ENCODE measurements at places on chromosomes 13 and 19.

DNA sequence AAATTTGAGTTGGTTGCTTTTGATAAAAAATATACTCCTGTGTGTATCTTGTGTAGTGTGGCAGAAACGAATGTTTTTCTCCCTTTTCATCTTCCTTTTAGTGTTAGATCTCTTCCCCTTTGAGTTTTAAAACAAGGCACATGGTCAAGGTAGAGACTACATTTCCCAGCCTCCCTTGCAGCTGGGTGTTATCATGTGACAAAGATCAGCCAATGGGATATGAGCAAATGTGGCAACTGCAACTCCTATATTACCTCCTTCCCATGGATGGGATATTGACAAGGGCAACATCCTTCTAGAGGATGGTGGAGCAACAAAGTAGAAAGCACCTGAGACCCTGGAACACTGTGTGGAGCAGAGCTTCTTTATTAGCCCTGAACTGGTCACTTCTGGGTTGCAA is 42.4 kb downstream of the ADGRE3 start:
- no peak for DNase-seq

DNA sequence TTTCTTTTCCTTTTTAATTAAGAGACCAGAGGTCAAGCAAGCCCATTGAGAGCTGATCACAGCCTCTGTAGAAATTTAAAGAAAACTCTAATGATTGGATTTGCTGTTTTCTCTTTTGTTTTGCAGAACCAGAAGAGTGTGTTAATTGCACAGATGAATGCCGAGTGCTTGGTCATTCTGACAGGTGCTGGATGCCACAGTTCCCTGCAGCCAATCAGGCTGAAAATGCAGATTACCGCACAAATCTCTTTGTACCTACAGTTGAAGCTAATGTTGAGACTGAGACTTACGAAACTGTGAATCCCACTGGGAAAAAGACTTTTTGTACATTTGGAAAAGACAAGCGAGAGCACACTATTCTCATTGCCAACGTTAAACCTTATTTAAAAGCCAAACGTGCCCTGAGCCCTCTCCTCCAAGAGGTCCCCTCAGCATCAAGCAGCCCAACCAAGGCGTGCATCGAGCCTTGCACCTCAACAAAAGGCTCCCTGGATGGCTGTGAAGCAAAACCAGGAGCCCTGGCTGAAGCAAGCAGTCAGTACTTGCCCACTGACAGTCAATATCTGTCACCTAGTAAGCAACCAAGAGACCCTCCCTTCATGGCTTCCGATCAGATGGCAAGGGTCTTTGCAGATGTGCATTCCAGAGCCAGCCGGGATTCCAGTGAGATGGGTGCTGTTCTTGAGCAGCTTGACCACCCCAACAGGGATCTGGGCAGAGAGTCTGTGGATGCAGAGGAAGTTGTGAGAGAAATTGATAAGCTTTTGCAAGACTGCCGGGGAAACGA is 93.1 kb downstream of the PCDH17 start:
- DNase-seq = no peak

GRCh38 chr13:20823071-20823470 is 49.3 kb upstream of the EEF1AKMT1 start:
- no peak for DNase-seq

DNA sequence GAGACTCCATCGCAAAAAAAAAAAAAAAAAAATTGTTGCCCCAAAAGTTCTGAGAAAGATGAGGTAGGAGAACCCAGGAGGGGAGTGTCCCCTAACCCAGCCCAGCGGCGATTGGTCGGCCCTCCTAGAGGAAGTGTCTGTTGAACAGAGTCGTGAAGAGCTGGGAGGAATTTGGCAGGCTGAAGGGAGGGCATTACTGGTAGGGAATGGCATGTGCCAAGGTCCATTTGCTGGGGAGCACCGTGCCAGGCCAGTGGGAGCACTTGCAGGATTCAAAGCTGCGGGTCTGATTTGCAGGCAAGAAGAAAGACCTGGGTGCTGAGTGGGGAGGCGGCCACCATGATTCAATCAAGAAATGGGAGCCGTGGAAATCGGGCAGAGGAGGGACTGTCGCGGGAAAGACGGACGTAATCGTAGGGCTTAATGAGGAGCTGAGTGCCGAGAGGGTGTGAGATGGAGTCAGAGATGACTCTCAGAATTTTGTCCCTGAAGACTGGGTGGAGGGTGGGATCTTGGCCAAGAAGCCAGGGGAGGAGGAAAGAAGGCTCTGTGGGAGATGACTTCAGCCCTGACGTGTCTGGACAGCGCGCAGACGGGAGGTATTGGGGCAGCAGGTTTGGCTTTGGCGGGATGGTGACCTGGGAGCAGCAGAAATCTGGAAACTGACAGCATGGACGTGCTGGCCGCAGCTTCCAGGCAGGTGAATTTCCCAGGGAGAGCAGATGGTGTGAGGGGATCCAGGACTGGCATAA is 15.4 kb downstream of the CERS4 start:
- no peak for DNase-seq

DNA sequence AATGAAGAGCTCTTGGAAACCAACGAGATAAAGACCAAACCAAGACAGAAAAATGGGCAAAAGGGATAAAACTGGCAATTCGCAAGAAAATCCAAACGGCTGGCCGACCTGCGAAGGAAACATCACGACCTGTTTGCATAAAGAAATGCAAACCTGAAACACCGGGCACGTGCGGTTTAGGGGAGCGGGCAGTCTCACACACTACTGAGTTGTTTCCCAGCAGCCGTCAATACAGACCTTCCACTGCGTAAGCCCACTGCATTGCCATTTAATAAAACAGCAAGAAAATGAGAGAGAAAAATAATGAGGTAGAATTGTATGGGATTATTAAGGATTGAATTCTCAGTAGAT is 642 bp upstream of the PEG3 start:
- no peak for DNase-seq

DNA sequence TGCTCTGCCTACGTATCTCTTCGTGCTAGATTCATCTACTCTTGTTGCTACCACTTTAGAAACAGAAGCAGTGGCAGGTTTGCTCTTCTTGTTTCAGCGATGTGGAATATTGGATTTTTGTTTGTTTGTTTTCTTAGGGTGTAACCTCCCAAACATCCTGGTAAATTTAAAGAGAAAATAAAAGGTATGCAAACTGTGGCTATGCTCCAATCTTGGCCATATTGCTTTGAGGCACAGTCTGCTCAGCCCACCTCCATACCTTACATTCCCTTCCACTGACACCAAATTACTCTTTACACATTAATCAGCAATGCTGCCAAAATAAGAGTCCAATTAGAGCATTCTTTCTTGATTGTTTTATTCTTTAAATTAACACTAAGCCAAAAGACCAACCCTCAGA is 25.2 kb upstream of the UBL3 start:
- DNase-seq = no peak

DNA sequence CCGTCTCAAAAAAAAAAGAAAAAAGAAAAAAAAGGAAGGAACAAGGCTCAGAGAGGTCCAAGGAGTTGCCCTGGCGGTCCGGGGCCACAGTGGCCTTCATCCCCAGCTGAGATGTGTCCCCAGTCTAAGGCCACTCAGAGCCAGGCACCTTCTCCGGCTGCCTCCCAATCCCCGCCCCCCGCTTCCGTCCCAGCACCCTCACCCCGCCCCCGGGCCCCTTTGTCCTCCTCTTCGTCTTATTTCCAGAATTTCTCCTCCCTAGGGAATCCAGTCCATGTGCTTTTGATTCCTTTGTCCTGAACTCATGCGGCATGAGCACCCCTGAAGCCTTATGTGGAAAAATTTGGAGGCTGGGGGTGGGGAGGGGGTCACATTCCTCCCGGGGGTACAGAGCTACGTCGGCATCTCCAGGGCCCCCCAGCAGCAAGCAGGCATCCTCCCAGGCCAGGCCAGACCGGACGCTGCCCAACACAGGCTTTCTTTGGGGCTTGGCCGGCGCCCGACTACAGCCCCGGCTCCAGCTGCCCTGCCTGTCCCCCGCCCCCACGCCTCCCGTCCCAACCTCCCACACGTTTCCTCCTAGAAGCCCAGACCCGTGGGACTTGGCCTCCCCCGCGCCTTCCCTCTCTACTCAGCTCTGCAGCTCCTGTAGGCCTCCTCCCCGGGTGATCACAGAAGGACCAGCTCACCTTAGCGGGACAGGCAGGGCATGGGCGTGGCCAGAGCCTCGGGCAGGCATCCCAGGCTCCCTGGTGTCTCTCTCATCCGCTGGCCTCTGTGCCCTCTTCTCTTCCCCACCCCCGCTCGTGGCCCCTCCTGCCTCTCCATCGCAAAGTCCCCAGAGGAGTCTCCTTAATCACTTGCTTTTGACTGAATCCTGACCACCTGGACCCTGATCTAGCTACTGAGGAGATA is 17.8 kb upstream of the ADGRE5 start:
- DNase-seq = no peak

GRCh38 chr13:45349438-45349837 is 8.5 kb upstream of the TPT1 start:
- no peak for DNase-seq

- DNase-seq = no peak
Measured at GRCh38 chr13:78428646-78429045, 174.7 kb downstream of the POU4F1 start.

- DNase-seq = no peak
Measured at GRCh38 chr19:50912727-50913716, 1.8 kb upstream of the KLK4 start.

DNA sequence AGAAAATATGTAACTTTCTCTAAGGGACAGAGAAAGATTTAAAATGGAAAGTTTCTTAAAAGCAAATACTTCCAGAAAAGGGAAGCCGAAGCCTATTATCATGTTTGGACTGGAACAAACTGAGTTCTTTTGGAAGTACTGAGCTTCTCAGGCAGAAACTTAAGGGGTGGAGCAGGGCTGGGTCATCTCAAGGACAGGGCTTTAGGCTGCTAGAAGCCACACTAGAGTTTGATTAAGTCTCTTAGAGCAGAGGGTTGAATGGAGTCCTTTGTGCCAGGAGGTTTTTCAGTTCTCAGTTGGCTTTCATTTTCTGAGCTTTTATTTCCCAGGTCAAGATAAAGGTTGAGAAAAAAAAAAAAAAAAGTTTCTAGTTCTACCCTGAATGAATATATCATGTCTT is 432.7 kb downstream of the SLITRK5 start:
- DNase-seq = no peak

DNA sequence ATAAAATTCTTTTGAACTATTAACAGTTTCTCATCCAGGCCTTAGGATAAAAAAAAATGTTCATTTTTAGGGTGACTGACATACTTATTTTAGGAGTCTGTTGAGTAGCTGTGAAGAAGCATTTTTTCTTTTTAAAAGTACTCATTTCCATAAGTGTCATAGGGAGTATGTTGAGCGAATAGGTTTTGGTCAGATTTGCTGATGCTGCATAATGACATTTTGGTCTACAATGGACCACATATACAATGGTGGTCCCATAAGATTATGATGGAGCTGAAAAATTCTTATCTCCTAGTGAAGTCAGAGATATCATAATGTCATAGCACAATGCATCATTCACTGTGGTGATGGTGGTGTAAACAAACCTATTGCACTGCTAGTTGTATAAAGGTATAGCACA is 17.4 kb downstream of the NBEA start:
- no peak for DNase-seq

DNA sequence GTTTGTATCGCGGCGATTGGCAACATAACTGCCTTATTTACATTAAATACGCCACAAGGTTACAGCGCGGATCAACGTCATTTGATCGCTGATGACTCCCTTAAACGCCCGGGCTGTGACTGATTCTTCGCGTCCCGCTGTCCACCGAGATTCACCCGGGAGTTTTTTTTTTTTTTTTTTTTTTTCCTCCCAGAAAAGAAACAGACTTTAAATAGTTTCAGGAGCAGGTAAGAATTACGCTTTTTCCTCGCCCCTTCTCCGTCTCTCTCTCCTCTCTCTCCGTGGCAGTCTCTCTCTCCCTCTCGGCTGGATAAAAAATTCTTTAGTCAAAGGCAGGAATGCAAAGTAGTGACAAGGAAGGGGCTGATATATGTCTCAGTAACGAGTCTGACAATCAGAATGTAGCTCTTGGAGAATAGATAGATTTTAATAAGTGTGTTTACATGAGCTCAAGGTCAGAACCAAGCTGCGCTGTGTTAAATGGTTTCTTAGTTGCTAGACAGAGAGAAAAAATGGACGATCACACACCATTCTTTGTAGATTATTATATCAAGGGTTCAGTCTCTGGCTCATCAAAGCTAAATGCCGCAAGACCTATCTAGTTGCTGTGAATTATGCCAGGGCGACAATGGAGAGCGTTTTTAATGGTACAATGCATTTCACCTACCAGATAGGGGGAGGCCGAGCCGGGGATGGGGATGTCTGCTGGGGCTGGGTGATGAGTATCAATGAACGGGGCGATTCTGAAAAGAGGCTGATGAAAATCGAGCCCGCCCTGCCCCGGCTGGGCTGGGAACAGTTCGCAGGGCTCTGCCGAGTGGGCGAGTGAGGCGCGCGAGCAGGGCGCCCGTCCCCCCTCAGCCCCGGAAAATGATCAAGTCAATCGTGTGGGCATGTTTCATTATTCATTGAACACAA is 147.2 kb upstream of the ZNF536 start:
- no peak for DNase-seq

GRCh38 chr13:21895779-21896178 is 224.9 kb downstream of the FGF9 start:
- DNase-seq = no peak

All from liver (tissue), 10 donors.